Activated CD8-positive, alpha-beta T cell treated with anti-CD3 and anti-CD28 coated beads for 36 hours (primary cell): ENCODE measurements at places on chromosomes 6 and 20. TPM values are rescaled to one million over a fixed set of nuclear protein-coding genes. Genes with fewer than 3 reads are reported as not detected.
A peak's percentile ranks its signal among the peaks of the same experiment; 100 is the strongest.

The ERVFRD-1 gene
- total RNA-seq: not detected

The RAB44 gene
- total RNA-seq: 0.07 TPM

The DEFB119 gene
- total RNA-seq: not detected

The SSTR4 gene
- not detected for total RNA-seq

The OLIG3 gene
- 0.67 TPM for total RNA-seq

The MYLK2 gene
- total RNA-seq: 0.27 TPM

The LGSN gene
- not detected for total RNA-seq

DNA sequence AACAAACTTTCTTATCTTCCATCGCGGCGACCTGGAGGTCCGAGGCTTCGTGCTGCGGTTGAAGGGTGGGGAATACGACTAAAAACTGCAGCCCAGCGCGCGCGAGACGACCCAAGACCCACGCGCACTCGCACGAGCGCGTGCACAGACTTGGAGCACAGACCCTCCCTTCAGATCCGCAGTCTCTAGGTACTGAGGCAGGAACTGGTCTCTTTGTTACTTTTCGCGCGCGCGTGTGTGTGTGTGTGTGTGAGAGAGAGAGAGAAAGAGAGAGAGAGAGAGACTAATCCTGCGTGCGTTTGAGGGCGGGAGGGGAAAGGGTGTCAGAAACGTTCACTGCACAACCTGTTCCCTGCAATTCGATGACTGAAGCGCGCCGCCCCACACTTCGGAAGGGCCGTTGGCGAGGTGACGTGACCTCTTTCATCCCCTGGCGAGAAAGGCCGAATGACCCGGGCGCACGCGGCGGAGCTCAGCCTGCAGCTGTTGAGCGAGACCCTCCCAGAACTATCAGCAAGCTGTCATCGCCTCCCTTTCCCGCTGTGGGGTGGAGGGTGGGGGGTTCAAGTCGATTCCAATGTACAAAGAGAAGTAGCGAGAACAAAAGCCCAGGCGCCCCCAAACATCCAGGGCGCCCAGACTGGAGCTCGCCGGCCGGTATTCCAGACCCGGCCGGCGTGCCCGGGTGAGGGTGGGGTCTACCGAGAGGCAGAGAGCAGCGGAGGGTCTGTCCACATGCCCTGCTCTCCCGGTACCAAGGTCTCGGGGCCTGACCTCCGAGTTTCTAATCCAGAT, 1.5 kb upstream of the TUBB2B start:
- DNase-seq: peak; percentile 56
- no peak overlapping the region for H3K27ac ChIP-seq
- no peaks in the 10 kb centered on the region for H3K36me3 ChIP-seq
- H3K27me3 ChIP-seq: peaks cover 76% of the 10 kb centered on the region

DNA sequence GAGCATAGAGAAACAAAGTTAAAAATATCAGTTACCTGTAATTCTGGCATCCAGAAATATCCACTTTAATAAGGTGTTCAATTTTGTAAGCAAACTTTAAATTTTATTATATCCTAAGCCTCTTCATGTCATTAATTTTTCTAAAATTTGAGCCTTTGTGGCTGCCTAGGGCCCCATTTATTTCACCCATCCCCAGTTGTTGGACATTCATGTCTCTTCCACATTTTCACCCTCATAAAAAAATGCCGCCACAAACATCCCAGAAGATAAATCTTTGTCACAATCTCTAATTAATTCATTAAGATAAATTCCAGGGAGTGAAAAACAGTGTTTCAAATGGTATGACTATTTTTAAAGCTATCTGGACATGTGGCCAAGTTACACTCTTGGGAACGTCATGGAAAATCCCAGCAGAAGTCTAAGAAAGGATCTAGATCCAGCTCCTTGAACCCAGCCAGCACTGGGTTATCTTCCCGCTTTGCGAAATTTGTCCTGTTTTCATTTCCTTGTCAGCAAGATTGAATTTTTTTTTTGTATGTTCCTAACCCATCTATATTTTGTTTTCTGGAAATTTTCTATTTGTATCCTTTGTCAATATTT, 97.2 kb downstream of the TMEM242 start:
- no peaks in the 10 kb centered on the region for H3K36me3 ChIP-seq
- peaks cover 22% of the 10 kb centered on the region for H3K4me1 ChIP-seq
- no peak overlapping the region for H3K27ac ChIP-seq
- DNase-seq: no peak
- H3K4me3 ChIP-seq: no peak overlapping the region

DNA sequence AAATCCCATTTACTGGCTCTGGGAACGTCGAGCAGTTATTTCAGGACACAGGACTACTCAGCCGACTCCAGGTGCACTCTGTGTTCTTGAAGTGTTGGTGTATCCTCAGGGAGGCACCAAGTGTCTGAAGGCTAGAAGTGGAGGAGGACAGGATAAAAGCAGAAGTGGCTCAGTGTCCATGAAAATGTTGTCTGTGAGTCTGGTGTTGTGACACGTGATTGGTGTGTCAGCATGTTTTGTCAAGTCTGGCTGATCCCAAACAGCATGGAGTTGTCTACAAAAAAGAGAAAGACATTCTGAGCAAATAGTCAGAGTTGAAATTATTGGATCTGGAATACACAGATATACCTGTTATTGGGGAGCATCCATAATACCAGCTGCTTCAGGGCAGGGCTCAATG, 30.3 kb downstream of the SCGN start:
- H3K4me3 ChIP-seq: no peak overlapping the region
- H3K4me1 ChIP-seq: no peaks in the 10 kb centered on the region
- H3K27me3 ChIP-seq: peaks cover 16% of the 10 kb centered on the region
- no peak overlapping the region for H3K27ac ChIP-seq

GRCh38 chr6:105909106-105909505, 177.0 kb upstream of the PRDM1 start:
- no peaks in the 10 kb centered on the region for H3K4me1 ChIP-seq
- peaks cover 16% of the 10 kb centered on the region for H3K27me3 ChIP-seq
- H3K4me3 ChIP-seq: no peak overlapping the region
- no peaks in the 10 kb centered on the region for H3K36me3 ChIP-seq

GRCh38 chr6:149899486-149899885, 1.6 kb upstream of the RAET1E start:
- no peak for DNase-seq
- H3K4me3 ChIP-seq: no peak overlapping the region
- H3K27ac ChIP-seq: no peak overlapping the region
- no peaks in the 10 kb centered on the region for H3K36me3 ChIP-seq
- peaks cover 12% of the 10 kb centered on the region for H3K4me1 ChIP-seq

- H3K4me3 ChIP-seq: no peak overlapping the region
- no peaks in the 10 kb centered on the region for H3K27me3 ChIP-seq
- no peaks in the 10 kb centered on the region for H3K36me3 ChIP-seq
- no peak for DNase-seq
- no peaks in the 10 kb centered on the region for H3K4me1 ChIP-seq
These were observed 130.0 kb downstream of the BTBD9 start for GRCh38 chr6:38509713-38510112.

- H3K27me3 ChIP-seq: no peaks in the 10 kb centered on the region
- peak overlapping the region; percentile 57 for H3K27ac ChIP-seq
- peak; percentile 46 for DNase-seq
These were observed 20.4 kb downstream of the ACSS1 start for GRCh38 chr20:25037288-25038102.

GRCh38 chr20:62997417-62998035, 9.2 kb downstream of the BHLHE23 start:
- H3K36me3 ChIP-seq: no peaks in the 10 kb centered on the region
- H3K27me3 ChIP-seq: peaks cover 24% of the 10 kb centered on the region
- DNase-seq: no peak
- H3K4me1 ChIP-seq: peaks cover 4% of the 10 kb centered on the region

GRCh38 chr6:24501374-24501773, 6.6 kb downstream of the ALDH5A1 start:
- peak; percentile 29 for DNase-seq
- peak overlapping the region; percentile 13 for H3K27ac ChIP-seq
- H3K4me1 ChIP-seq: peaks cover 17% of the 10 kb centered on the region
- no peaks in the 10 kb centered on the region for H3K27me3 ChIP-seq
- no peak overlapping the region for H3K4me3 ChIP-seq

GRCh38 chr6:35071347-35071994, 69.7 kb downstream of the TCP11 start:
- H3K4me1 ChIP-seq: no peaks in the 10 kb centered on the region
- no peak for DNase-seq
- no peaks in the 10 kb centered on the region for H3K27me3 ChIP-seq
- H3K36me3 ChIP-seq: no peaks in the 10 kb centered on the region

- DNase-seq: no peak
- no peaks in the 10 kb centered on the region for H3K27me3 ChIP-seq
- H3K27ac ChIP-seq: no peak overlapping the region
These were observed 152.2 kb downstream of the SYCP2 start for GRCh38 chr20:59781226-59781625.

- no peak for DNase-seq
- H3K36me3 ChIP-seq: no peaks in the 10 kb centered on the region
- H3K27me3 ChIP-seq: peaks cover 60% of the 10 kb centered on the region
- no peak overlapping the region for H3K4me3 ChIP-seq
- no peak overlapping the region for H3K27ac ChIP-seq
These were observed 5.8 kb downstream of the IL20RA start for GRCh38 chr6:137039010-137039409.

DNA sequence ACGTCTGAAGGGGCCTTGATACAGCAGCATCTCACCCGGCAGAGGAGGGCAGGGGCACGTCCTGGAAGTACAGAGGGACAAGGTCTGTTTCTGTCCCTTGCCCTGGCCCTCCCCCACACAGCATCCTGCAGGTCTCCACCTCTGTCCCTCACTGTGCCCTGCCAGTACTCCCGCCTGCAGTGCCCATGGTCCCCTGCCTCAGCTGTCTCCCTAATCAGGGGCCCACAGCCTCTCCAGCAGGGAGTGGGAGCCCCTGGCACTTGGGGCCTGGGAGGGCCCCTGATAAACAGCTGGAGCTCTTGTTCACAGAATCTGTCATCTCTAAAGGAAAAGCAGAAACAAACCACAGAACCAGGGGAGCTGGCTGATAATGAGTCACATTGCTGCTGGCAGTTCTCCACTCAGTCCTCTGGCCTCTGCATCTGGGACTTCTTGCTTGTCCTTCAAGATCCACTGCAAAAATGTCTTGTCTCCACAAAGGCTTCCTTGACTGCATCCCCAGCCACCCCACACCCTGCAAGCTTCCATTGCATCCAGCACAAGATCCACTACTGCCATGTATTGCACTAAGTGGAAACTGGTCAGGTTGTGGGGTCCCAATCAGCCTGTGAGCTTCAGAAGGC, 33.2 kb upstream of the TAF8 start:
- peak; percentile 74 for DNase-seq
- peaks cover 34% of the 10 kb centered on the region for H3K36me3 ChIP-seq
- H3K4me3 ChIP-seq: peak overlapping the region; percentile 50
- peak overlapping the region; percentile 84 for H3K27ac ChIP-seq

DNA sequence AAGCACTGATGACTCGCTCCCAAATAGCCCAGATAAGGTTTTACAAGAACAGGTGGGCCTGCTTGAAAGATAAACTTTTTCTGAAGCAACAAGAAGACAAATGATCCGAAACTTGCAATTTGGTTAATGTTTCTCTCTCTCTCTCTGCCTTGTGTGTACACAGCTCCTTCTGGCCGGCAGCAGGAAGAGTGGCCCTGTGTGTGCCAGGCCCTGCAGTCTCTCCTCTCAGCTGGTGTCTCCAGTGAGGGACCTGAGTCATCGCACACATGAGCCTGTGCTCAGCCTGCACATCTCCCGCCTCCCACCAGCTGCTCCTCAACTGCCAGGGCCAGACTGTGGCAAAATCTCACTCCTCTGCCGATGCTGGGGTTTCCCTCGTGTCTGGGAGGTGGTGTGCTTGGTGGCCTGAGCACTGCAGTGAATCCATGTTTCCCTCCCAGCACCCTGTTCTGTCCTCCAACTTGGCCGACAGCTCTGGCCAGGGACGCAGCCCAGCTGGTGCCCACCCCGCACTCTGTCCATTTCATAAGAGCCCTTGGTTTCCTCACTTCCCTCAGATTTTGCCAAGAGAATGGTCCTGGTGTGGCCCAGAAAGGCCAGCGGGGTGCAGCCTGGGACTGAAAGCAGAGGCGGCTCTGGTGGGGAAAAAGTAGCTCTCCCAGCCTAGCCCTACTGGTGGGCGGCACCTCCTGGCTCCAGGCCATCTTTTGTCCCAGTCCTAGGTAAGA, 49.4 kb downstream of the ERMARD start:
- no peak overlapping the region for H3K27ac ChIP-seq
- H3K4me3 ChIP-seq: no peak overlapping the region
- H3K27me3 ChIP-seq: peaks cover 42% of the 10 kb centered on the region
- peaks cover 35% of the 10 kb centered on the region for H3K4me1 ChIP-seq
- DNase-seq: no peak
- H3K36me3 ChIP-seq: no peaks in the 10 kb centered on the region

- H3K4me1 ChIP-seq: no peaks in the 10 kb centered on the region
- H3K27me3 ChIP-seq: peaks cover 6% of the 10 kb centered on the region
- H3K36me3 ChIP-seq: no peaks in the 10 kb centered on the region
- no peak overlapping the region for H3K27ac ChIP-seq
- no peak overlapping the region for H3K4me3 ChIP-seq
These were observed 162.4 kb upstream of the MMS22L start for GRCh38 chr6:97445407-97445806.

DNA sequence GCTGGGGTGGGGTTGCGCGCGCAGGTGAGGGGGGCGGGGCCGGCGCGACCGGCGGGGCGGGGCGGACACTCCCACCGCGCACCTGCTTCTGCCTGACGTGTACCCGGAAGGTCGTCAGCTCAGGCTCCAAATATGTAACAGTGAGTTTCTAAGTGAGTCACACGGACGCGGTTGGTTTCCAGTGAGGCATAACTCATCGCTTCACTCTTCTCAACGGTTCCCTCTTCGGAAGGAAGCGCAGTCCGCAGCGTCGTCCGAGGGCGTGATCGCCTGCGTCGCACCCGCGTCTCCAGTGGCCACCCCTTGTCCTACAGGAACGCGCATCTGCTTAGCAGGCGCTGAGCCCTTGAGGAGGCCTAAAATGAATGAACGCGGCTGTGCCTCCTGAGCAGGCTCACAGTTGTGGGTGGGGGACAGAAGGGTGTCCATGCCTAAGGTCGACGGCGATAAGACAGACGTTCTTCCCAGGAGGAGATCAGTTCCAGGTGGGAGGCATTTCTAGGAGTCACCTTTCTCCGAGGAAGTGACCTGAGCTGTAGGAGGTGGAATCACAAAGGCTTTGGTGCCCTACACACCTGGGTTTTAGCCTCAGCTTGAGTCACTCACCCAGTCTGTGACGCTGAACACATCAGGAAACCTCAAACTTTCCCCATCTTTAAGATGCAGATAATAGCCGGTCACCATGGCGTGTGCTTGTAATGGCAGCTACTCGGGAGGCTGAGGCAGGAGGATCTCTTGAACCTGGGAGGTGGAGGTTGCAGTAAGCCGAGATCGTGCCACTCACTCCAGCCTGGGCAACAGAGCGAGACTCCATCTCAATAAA, 50.9 kb upstream of the EZR start:
- peak overlapping the region; percentile 99 for H3K27ac ChIP-seq
